ENCODE measurements at places on chromosomes 1 and 21. TPM values are rescaled to one million over a fixed set of nuclear protein-coding genes. Genes with fewer than 3 reads are reported as not detected.

The FAM3B gene
- not detected for total RNA-seq

The TNFRSF8 gene
- 0.82 TPM for total RNA-seq

The C4BPA gene
- not detected for total RNA-seq

The SERPINC1 gene
- not detected for total RNA-seq

DNA sequence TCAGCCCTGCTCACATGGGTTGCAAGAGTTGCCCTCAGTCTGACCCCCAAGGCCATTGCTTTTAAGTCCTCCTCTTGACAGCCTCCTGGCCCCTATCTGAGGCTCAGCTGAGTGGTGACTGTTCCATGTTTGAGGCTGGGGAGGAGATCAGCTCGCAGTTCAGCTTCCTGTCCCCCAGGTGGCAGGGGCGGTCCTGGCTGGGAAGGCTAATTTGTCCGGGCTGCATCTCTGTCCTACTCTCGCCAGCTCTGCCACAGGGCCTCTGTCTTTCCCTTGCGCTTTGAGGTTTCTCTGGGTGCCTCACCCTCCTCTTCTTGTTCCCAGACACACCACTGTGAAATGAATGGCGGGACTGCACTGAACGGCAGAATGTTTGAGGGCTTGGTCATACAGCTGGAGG lies 157.3 kb downstream of the KCNJ6 start:
- H3K4me1 ChIP-seq = peaks cover 1% of the 10 kb centered on the region
- H3K4me3 ChIP-seq = no peak overlapping the region

- peaks cover 11% of the 10 kb centered on the region for H3K27me3 ChIP-seq
- H3K27ac ChIP-seq = no peak overlapping the region
- no peak overlapping the region for H3K4me3 ChIP-seq
- peaks cover 27% of the 10 kb centered on the region for H3K4me1 ChIP-seq
These were observed 113.8 kb upstream of the ARHGEF16 start for GRCh38 chr1:3340548-3341235.

DNA sequence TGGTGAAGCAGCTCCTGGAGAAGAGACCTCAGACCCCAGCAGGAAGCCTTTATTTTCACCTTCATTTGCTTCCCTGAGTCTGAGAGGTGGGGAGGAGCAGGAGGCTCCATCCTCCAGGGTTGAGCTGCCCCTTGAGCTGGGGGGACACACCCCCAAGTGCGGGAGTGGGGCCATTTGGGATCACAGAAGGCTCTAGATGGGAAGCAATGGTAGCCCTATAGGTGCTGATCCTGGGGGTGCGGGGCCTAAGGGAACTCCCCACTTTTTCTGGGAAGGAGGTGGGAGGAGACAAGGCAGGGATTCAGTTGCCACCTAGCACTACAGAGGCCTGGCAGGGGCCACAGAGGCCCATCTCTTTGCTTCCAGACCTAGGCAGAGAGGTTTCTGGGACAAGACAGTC lies 247.9 kb upstream of the CSF3R start:
- no peaks in the 10 kb centered on the region for H3K36me3 ChIP-seq
- H3K27me3 ChIP-seq = peaks cover 84% of the 10 kb centered on the region
- H3K4me3 ChIP-seq = no peak overlapping the region
- DNase-seq = no peak
- H3K27ac ChIP-seq = no peak overlapping the region

- no peak overlapping the region for H3K4me3 ChIP-seq
- H3K27me3 ChIP-seq = no peaks in the 10 kb centered on the region
- peaks cover 25% of the 10 kb centered on the region for H3K4me1 ChIP-seq
These were observed 20.7 kb upstream of the LAX1 start for GRCh38 chr1:203744075-203744972.

DNA sequence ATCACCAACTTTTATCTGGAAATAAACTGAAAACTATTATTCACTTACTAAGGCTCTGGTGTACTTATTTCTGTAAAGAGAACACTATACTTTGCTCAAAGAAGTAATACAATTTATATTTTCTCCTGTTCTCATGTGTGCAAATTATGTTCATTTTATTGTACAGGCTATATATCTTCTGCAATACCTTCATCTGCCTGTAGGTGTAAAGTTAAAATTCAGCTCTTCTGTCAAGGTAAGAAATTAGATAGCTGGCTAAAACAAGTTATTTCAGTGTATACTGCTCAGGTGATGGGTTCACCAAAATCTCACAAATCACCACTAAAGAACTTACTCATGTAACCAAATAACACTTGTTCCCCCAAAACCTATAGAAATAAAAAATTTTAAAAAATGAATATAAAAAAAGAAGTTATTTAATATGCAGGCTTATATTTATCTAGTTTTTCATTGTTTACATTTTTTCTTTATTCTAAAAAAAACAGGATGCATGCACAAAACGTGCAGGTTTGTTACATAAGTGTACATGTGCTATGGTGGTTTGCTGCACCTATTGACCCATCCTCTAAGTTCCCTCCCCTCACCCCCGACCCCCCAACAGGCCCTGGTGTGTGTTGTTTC lies 81.5 kb downstream of the PTGER3 start:
- no peaks in the 10 kb centered on the region for H3K4me1 ChIP-seq
- H3K4me3 ChIP-seq = no peak overlapping the region
- no peak for DNase-seq
- no peak overlapping the region for H3K27ac ChIP-seq

GRCh38 chr21:36647279-36648093 lies 51.4 kb upstream of the SIM2 start:
- H3K4me1 ChIP-seq = no peaks in the 10 kb centered on the region
- no peaks in the 10 kb centered on the region for H3K36me3 ChIP-seq
- DNase-seq = no peak
- no peak overlapping the region for H3K4me3 ChIP-seq
- peaks cover 35% of the 10 kb centered on the region for H3K27me3 ChIP-seq

GRCh38 chr21:34881421-34881820 lies 167.7 kb downstream of the RUNX1 start:
- no peak overlapping the region for H3K4me3 ChIP-seq
- H3K36me3 ChIP-seq = no peaks in the 10 kb centered on the region
- DNase-seq = no peak
- H3K27me3 ChIP-seq = peaks cover 68% of the 10 kb centered on the region

DNA sequence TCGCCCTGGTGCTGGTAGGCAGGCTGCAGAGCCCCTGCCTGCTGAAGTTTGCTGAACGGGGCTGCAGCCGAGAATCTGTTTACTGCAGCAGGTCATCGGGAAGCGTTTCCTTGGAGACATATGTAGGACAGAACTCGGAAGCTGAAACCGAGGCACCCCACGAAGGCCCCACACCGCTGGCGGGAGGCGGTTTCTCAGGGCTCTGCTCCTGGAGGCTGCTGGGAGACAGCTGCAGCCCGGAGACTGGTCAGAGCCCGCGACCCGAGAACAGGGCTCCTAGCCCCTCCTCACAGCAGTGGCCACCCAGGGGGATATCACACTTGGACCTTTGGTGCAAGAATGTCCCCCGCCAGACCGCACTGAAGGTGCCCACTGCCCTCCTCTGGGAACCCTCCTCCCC lies 12.7 kb upstream of the PLCH2 start:
- H3K4me1 ChIP-seq = peaks cover 12% of the 10 kb centered on the region
- H3K36me3 ChIP-seq = no peaks in the 10 kb centered on the region
- no peak overlapping the region for H3K27ac ChIP-seq
- DNase-seq = no peak
- peaks cover 84% of the 10 kb centered on the region for H3K27me3 ChIP-seq

DNA sequence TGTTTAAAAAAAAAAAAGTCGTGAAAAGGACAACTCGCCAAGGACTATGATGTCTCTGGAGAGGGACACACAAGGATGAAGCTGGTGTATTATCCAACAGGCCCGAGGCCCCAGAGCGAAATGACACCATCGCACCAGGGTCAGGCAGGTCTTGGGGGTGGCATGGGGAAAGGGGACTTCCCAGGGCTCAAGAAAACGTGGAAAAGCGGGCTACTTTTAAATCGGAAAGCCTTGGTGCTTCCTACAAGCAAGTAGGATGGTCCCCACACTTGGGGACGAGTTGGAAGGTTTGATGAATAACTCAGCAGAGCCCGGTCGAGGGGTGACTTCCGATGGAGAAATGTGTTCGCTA lies 505 bp upstream of the GNPAT start:
- H3K4me1 ChIP-seq = peaks cover 68% of the 10 kb centered on the region
- no peak for DNase-seq

- no peak overlapping the region for H3K4me3 ChIP-seq
- H3K27ac ChIP-seq = no peak overlapping the region
- H3K27me3 ChIP-seq = no peaks in the 10 kb centered on the region
- H3K4me1 ChIP-seq = no peaks in the 10 kb centered on the region
These were observed 191.8 kb upstream of the SAMSN1 start for GRCh38 chr21:14737922-14738321.

DNA sequence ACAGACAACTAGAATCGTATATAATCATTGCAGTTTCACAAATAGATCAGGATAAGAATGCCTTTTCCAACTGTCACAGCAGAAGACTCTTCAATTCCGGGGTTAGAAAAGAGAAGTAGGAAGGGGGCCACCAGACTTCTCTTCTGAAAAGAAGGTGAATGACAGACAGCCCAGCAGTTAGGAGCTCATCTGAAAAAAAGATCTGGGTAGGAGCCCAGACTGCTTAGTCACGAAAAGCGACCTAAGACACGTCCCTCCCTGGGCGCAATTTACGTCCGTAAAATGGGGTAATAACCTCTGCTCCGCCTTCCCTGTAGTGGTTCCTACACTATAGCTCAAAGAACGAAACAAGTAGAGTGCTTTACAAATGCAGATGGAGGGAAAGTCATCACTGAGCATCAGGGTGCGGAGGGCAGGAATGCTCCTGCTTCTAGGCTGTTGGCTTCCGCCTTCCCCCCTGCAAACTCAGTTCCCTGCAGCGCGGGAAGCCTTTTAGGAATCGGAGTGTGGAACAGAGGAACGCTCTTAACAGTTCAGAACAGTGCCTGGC lies 582 bp downstream of the ORC1 start:
- peaks cover 22% of the 10 kb centered on the region for H3K36me3 ChIP-seq
- H3K27ac ChIP-seq = peak overlapping the region; percentile 91
- DNase-seq = no peak
- peak overlapping the region; percentile 92 for H3K4me3 ChIP-seq
- H3K4me1 ChIP-seq = peaks cover 34% of the 10 kb centered on the region

- no peak for DNase-seq
- no peaks in the 10 kb centered on the region for H3K27me3 ChIP-seq
- H3K27ac ChIP-seq = no peak overlapping the region
- no peaks in the 10 kb centered on the region for H3K36me3 ChIP-seq
These were observed 33.8 kb downstream of the OR10J1 start for GRCh38 chr1:159473335-159473734.

DNA sequence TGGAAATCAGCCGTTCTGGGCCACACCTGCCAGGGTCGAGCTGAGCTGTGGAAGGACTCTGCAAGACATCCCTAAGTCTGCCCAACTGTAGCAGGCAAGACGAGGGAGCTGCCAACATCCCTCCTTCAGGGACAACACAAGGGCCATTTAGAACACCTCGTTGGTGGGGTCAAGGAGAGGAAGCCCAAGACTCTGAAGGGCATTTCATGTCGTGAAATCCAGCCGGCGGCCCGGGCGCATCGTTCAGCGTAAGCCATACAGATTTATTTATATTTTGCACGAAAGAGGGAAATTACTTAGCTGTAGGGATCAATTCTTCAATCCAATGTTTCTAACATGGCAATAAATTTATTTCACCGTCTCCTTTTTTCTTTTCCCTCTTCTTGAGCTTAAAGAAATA lies 101.7 kb upstream of the ZC3H12A start:
- H3K4me3 ChIP-seq = no peak overlapping the region
- H3K27me3 ChIP-seq = peaks cover 32% of the 10 kb centered on the region
- no peak for DNase-seq
- no peaks in the 10 kb centered on the region for H3K4me1 ChIP-seq

DNA sequence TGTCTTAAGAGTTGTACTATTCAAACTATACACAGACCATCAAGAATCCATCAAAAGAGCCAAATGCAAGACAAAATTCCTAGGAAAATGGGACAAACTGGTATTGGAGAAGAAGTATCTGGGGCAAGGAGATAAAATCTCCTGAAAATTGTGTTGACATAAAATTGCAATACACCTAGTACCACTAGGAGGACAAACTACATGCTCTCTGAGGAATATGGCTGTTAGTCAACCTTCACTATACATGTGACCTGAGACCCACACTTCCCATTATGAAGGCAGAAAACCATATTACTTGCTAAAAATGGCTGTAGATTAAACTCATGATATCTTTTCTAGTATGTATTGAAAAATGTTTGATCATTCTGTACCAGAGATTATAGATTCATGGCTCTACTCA lies 30.0 kb downstream of the IRF2BP2 start:
- DNase-seq = no peak
- H3K4me1 ChIP-seq = peaks cover 35% of the 10 kb centered on the region
- H3K4me3 ChIP-seq = no peak overlapping the region
- H3K27ac ChIP-seq = no peak overlapping the region
- H3K36me3 ChIP-seq = no peaks in the 10 kb centered on the region

DNA sequence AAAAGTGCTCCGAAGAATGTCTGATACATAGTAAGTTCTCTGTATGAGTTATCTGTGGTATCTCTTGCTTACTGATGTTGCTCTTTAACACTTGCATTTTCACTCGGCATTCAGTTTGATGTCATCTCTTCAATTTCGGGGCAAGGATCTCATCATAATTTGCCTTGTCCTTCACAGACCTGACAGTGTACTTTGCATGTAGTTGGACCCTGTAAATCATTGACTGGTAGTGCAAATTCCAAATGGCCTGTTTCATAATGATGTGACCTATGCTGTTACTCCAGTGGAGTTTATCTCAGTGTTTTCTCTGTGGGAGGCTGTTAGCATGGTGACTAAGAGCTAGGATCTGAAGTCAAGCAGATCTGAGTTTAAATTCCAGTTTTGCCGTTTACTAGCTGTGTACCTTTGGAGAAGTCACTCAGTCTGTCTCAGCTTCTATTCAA lies 34.2 kb upstream of the ABCD3 start:
- H3K27ac ChIP-seq = no peak overlapping the region
- no peak overlapping the region for H3K4me3 ChIP-seq
- H3K36me3 ChIP-seq = no peaks in the 10 kb centered on the region
- DNase-seq = no peak
- H3K27me3 ChIP-seq = no peaks in the 10 kb centered on the region
- H3K4me1 ChIP-seq = peaks cover 17% of the 10 kb centered on the region

DNA sequence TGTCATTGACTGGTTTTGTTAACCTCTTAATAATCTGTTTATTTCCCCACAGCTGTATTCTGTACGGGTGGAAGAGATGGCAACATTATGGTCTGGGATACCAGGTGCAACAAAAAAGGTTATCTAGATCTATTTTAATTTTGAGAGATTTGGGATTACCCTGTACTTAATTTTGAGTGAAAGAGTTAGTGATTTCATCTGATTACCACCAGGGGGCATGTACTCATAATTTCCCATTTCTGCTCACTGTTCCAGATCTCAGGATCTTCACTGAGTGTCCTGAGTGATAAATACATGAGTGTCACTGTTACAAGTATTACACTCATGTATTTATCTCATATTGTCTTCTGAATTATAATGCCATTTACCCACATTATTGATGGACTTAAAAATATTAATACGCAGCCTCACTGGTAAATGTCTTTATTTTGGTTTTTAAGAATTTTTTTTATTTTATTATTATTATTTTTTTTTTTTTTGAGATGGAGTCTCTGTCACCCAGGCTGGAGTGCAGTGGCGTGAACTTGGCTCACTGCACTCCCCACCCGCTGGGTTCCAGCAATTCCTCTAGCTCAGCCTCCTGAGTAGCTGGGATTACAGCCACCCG lies 27.4 kb downstream of the DTL start:
- H3K4me3 ChIP-seq = no peak overlapping the region
- no peak overlapping the region for H3K27ac ChIP-seq
- no peaks in the 10 kb centered on the region for H3K4me1 ChIP-seq
- no peaks in the 10 kb centered on the region for H3K27me3 ChIP-seq
- no peaks in the 10 kb centered on the region for H3K36me3 ChIP-seq

GRCh38 chr1:154115180-154115579 lies 39.7 kb downstream of the NUP210L start:
- H3K27ac ChIP-seq = no peak overlapping the region
- H3K36me3 ChIP-seq = no peaks in the 10 kb centered on the region
- no peak overlapping the region for H3K4me3 ChIP-seq
- DNase-seq = no peak
- no peaks in the 10 kb centered on the region for H3K27me3 ChIP-seq

GRCh38 chr1:38512789-38513188 lies 346.8 kb downstream of the RRAGC start:
- no peak overlapping the region for H3K4me3 ChIP-seq
- DNase-seq = no peak
- peaks cover 70% of the 10 kb centered on the region for H3K27me3 ChIP-seq
